NCI-H82 (cell line): ENCODE measurements at places on chromosomes 2 and 18.

DNA sequence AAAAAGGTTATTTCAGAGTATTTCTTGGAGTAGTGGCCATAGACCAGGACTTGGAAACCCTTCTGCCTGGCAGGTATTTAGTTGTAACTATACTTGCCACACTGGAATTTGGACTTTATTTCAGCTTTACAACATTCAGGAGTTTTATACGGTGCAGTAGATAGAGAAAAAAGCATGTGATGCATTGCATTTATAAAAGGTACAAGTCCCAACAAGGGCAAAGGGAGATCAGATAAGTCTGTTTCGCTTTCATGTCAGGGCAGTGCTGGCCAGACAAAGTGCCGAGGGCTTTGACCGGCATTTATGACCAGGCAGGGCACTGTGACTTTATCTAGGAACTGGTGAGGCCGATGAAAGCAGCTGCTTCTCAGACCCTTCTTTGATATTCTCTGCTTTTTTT, 145.4 kb downstream of the RTN4 start:
- no peak for DNase-seq

- DNase-seq, result no peak
These were observed 20.1 kb upstream of the FANCL start for GRCh38 chr2:58261209-58261608.

GRCh38 chr2:174788291-174788929, 24.1 kb upstream of the CHRNA1 start:
- peak; percentile 56 for DNase-seq

- no peak for DNase-seq
These were observed 14.5 kb downstream of the VIT start for GRCh38 chr2:36710858-36711515.

DNA sequence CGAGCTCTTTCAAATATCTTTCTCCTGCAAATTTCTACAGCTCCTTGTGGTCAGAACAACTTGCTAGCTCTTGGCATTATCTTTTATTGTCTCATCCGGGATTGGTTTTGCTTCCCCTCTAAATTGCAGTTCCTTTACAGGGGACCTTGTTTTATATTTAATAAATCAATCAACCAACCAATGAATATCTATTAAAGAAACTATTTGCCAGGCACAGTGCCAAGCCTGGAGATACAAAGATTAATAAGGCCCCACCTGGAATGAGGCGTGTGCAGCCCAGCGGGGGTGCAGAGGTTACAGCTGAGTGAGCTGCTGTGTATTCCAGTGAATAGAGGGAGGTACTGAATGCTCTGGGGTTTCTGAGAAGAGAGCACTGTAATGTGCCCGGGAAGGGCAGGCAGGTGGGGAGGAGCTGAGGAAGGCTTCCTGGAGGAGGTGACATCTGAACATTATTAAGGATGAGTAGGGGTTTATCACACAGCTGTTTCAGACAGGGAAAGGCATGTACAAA, 51.8 kb downstream of the LIPG start:
- no peak for DNase-seq

DNA sequence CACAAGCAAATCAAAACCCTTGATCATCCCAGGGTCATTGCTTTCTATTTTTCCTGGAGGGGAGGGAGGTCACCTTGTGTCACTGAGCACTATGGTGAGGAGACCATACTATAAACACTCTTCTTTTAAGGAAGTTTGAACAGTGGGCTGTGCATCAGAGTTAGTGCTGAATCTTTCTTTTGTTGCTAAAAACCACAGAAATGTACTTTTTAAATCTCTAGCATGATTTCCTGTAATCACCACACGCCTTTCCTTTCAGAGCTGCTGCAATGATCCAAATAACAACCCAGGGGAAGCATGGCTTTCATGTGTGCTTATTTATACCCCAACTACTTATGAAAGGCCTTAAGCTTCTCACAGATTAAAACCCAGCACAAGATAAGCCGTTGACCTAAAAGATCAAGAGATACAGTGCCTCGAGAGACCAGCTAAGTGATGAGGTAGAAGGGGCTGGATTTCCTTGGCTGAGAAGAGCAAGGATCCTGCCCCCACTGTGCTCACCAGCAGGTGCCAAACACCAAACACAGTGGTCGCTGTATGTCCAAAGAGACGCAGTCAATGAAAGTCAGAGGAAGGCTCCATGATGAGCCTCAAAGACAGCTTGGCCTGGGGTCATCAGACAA, 34.7 kb downstream of the TRABD2A start:
- DNase-seq, result peak; percentile 83

- no peak for DNase-seq
These were observed 594.0 kb upstream of the ACVR2A start for GRCh38 chr2:147250652-147251356.

- no peak for DNase-seq
These were observed 42.6 kb downstream of the TTR start for GRCh38 chr18:31634331-31634713.

GRCh38 chr2:52264488-52264887, 1232.6 kb upstream of the NRXN1 start:
- DNase-seq, result no peak

GRCh38 chr2:27050281-27050995, 1.0 kb upstream of the AGBL5 start:
- peak; percentile 98 for DNase-seq

- no peak for DNase-seq
These were observed 19.2 kb downstream of the PRKCE start for GRCh38 chr2:45670646-45671045.

- no peak for DNase-seq
These were observed 147.2 kb downstream of the ASB1 start for GRCh38 chr2:238573916-238574315.

DNA sequence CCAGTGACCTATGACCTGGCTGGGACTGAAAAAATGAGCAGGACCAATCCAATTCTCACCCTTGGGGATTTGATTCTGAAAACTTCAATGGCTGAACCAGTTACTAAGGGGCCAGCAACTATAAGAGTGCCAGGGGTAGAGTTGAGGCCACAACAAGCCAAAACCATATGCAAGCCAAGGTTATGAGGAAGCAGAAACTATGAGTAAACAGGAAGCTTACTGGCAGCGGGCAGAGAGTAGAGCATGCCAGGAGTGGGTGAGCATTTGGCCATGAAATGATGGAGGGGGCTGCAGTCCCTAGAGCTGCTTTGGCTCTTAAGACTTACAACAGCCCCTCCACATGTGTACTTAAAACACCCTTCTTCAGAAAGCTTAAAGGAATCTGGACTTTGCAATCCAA, 82.4 kb downstream of the RBMS1 start:
- no peak for DNase-seq

GRCh38 chr2:227853765-227854271, 17.6 kb upstream of the DAW1 start:
- DNase-seq, result no peak

DNA sequence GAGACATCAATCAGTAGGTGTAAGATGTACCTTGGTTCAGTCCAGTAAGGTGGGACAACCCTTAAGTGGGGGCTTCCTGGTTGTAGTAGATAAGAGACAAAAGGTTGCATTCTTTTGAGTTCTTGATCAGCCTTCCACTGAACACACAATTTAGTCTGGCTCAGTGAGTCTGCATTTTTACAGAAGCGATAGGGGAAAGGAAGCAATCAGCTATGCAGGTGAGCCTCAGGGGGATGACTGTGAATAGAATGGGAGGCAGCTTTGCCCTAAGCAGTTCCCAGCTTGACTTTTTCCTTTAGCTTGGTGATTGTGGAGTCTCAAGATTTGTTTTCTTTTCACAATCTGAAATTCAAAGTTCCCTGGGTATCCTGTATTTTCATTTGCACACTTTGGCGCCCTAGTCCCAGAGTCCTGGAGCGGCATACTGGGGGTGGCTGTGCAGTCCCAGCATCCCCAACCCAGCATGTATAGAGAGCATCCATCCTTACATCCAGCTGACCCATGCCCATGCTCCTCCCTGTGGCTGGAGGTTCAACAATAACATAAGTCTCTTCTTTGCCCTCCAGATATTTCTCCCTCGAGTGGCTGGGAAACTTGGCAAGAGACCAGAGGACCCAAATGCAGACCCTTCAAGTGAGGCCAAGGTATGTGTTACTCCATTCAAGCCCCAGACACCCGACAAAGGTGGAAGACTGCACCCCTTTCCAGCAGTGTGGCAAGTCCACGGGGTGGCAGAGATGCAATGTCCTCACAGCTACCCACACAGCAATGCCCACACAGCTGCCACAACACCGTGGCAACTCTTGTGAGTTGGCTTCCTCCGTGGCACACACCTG, 20.1 kb upstream of the PRLH start:
- no peak for DNase-seq

- no peak for DNase-seq
These were observed 35.0 kb downstream of the PXDN start for GRCh38 chr2:1709335-1709605.

DNA sequence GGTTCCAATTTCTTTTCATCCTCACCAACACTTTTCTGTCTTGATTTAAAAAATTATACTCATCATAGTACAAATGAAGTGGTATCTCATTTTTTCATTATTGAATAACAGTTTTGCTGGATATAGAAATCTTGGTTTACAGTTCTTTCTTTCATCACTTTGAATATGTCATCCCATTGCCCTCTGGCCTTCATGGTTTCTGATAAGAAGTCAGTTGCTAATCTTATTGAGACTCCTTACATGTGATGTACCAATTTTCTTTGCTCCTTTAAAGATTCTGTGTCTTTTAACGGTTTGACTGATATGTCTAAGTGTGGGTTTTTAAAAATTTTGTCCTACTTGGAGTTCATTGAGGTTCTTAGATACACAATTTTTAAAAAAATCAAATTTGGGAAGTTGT, 35.0 kb downstream of the SLC3A1 start:
- no peak for DNase-seq

DNA sequence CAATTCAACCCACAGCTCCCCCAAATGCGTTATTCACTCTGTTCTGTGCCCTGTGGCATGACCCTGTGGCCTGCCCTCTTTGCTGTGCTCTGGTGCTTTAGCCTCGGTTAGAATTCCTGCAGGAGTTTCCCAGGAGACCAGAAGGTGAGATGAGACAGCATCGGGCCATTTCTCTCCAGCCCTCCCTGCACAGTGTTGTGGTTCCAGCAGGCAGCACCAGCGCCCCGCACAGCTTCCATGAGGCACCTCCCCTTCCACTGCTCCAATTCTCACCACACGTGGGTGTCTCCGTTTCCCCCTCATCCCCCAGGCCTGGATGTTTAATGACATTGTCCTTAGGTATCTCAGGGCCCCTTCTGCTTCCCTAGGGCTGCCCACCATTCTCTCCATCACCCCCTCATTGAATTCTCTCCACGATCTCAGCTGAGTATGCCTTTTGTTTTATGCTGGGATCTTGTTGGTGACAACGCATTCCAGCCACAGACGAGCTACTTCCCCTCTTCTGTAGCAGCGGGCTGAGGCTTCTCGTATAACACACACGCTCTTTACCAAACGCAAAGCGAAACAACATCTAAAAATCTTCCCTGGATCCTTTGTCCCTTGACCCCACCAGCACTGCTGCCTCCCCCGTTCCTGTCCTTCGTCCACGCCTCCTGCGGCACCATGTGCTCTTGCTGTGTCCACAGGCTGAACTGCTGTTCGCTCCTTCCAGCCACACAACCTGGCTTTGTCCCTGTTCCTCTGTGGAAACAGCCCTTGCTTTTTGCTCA, 35.1 kb downstream of the ACKR3 start:
- no peak for DNase-seq

DNA sequence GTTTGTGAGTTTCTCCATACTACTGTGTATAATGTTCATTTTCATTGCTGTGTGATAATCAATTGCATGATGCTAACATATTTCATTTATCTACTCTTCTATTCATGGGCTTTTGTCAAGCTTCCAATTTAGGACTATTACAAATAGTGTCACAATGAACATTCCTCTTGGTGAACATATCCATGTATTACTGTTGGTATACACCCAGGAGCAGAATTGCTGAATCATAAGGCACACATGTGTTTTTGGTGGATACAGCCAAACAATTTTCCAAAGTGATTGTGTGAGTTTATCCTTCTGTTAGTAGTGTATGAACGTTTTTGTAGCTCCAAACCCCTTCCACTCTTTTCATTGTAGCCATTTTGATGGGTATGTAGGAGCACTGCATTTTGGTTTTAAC, 101.6 kb upstream of the COPS8 start:
- DNase-seq, result no peak

GRCh38 chr18:7593218-7593819, 26.2 kb downstream of the PTPRM start:
- peak; percentile 79 for DNase-seq

DNA sequence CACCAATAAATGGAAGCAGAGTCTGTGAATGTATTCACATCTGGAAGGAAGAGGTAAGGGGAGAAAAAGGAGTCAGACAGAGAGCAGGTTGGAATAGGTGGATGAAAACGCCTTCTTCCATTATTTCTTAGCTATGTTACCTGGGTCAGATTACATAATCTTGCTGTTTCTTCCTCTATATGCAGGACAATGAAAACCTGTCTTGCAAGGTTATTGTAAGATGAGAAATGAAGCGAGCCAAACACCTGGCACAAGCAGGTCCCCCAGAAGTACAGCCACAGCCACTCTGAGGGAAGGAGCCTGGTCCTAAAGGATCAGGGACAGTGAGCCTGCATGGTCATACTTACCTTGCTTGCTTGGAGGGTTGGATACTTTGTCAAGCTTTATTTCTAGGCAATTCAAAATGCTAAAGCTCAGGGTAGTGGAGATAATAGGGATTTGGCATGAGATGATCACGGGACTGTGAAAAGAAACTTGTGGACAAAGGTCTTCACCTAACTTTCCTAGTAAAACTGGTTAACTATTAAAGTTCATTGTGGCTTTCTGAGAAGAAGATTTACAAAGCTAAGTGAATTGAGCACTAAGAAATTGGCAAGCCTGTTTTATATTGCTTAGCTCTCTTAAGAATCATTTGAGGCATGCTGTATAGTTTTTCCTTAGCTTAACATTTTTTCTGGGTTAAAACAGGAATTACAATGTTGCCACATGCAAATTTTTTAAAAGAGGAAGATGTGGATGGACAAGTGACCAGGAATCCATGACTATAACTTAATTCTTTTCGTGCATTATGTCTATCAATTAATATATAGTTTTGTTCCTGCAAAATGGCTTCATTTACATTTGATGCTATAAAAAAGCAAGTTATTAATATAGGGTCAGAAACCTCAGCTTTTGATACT, 15.7 kb upstream of the PLA2R1 start:
- no peak for DNase-seq

DNA sequence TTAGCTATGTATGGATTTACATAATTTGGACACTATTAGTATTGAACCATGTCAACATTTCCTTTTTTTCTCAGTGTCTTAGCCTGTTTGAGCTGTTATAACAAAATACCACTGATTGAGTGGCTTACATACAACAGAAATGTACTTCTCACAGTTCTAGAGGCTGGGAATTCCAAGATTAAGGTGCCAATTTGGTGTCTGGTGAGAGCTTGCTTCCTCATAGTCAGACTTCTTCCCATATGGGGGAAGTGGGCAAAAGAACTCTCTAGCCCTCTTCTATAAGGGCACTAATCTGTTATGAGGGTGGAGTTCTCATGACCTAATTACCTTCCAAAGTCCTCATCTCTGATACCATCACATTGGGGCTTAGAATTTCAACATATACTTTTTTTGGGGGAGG, 12.6 kb downstream of the ZNF804A start:
- no peak for DNase-seq

DNA sequence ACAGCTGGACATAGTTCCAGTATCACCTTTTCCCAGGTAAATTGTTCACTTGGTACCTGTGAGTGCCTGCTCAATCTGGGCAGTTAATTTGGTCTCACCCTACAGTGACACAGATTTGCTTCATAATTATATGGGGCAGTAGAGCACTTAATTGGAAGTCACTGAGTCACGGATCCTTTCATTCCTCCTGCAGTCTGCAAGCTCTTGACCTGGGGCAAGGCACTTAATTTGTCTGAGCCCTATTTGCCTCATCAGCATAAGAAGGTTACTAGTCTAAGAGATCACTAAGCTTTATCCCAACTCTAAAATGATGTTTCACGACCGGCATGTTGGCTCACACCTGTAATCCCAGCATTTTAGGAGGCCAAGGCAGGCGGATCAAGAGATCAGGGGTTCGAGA, 8.9 kb downstream of the FBXO36 start:
- DNase-seq, result peak; percentile 72
